Fibroblast of the conjunctiva (primary cell): ENCODE measurements at places on chromosomes 11 and 22.

DNA sequence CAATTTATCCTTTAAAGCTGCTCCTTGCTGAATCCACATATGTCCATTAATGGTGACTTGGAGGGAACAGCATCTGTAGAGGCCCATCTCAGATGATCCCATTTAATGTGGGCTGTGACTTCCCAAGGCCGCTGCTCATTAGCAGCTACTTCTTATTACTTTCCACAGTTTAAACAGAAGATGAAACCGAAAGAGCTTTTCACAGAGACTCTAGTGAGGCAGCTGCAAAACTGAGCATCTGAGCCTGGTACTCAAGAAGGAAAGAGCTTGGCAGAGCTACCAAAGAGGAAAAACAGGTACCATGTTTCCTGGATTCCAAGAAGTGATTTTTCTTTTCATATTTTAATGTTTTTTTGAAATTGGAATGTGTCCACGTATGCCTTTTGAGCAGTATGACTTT is 110.5 kb upstream of the NARS2 start:
- no peak for DNase-seq

GRCh38 chr11:882596-882995 is 28.0 kb downstream of the CHID1 start:
- DNase-seq = no peak

GRCh38 chr11:4191031-4191571 is 96.5 kb downstream of the RRM1 start:
- DNase-seq = no peak

DNA sequence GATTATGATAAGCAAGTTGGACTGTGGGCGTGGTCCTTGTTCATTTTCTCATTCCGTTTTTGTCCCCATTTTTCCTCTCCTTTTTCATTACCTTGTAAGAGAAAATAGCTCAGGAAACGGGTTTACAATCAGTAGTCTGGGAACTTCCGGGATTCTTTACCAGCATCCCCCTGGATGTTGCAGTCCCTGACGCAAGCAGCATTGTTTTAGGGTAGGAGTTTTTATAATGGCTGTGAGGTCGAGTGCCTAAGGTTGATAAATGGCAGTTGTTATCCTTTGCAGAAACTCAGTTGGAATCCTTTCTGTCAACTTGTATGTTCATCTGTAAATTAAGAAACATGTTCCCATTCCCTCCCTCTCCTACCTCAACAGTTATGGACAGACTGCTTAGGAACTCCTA is 68.3 kb downstream of the ARHGEF12 start:
- DNase-seq = no peak

DNA sequence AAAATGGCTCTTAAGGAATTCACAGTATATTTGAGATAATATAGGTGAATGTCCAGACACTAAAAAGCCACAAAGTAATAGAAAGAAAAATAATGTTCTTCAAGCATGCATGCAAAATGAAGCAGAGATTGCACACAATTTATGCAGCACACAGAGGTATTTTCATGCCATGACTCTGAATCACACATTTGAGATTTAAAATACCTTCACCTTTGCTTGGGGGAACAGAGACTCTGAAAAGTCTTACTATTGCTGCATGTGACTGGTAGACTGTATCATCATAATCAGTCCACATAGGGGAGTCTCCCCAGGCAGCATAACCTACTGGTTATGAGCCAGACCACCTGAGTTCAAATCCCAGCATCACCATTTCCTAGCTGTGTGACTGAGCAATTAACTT is 96.2 kb downstream of the RCN1 start:
- DNase-seq = no peak

GRCh38 chr11:76236092-76236999 is 30.0 kb upstream of the WNT11 start:
- peak; percentile 22 for DNase-seq

GRCh38 chr11:115959081-115959486 is 454.9 kb upstream of the CADM1 start:
- no peak for DNase-seq

- DNase-seq = no peak
These were observed 133.8 kb downstream of the OSBP2 start for GRCh38 chr22:30828187-30829155.

GRCh38 chr22:49966041-49966773 is 5.6 kb downstream of the PIM3 start:
- no peak for DNase-seq

- DNase-seq = no peak
These were observed 7.3 kb upstream of the TSSC4 start for GRCh38 chr11:2393111-2393868.

GRCh38 chr11:97223647-97224046 is 833.8 kb downstream of the JRKL start:
- no peak for DNase-seq

GRCh38 chr22:29078036-29078868 is 5.4 kb downstream of the KREMEN1 start:
- DNase-seq = no peak

DNA sequence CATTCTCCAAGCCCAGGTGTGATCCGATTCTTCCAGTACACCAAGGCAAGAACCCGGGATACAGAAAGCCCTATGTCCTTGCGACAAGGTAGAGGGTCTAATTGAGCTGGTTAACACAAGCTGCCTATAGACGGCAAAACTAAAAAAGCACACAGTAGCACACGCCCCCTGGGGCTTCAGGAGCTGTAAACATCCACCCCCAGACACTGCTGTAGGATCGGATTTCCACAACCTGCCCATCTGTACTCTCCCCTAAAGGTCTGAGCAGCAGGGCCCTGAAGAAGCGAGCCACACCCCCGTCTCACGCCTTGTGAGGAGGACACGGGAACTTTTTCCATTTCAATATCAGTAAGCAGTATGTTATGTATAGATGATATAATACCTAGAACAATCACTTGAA is 624.7 kb downstream of the BUD13 start:
- no peak for DNase-seq

DNA sequence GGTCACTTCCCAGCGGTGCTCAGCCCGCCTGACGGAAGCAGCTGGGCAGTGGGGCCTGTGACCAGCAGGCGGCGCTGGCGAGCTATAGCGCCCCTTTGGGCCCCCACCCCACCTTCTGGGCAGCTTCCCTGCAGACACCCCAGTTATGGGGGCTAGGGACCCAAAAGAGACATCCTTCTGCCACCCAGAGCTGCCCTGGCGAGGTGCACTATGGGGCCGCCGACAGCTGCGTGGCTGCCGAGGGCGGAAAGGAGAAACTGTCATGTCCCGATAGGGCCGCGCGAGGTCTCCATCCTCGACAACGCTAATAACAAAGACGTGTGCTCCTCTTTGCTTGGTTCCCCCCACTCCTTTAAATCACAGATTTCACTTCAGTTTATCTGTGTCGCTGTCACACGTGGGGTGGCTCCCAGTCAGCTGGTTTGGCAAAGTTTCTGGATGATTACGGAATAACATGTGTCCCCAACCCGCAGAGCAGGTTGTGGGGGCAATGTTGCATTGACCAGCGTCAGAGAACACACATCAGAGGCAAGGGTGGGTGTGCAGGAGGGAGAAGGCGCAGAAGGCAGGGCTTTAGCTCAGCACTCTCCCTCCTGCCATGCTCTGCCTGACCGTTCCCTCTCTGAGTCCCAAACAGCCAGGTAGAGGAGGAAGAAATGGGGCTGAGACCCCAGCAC is 673 bp upstream of the MYO7A start:
- DNase-seq = no peak

- DNase-seq = no peak
These were observed 17.3 kb upstream of the NEU3 start for GRCh38 chr11:74971424-74971823.

GRCh38 chr11:135008001-135008405 is 596.0 kb upstream of the B3GAT1 start:
- no peak for DNase-seq

DNA sequence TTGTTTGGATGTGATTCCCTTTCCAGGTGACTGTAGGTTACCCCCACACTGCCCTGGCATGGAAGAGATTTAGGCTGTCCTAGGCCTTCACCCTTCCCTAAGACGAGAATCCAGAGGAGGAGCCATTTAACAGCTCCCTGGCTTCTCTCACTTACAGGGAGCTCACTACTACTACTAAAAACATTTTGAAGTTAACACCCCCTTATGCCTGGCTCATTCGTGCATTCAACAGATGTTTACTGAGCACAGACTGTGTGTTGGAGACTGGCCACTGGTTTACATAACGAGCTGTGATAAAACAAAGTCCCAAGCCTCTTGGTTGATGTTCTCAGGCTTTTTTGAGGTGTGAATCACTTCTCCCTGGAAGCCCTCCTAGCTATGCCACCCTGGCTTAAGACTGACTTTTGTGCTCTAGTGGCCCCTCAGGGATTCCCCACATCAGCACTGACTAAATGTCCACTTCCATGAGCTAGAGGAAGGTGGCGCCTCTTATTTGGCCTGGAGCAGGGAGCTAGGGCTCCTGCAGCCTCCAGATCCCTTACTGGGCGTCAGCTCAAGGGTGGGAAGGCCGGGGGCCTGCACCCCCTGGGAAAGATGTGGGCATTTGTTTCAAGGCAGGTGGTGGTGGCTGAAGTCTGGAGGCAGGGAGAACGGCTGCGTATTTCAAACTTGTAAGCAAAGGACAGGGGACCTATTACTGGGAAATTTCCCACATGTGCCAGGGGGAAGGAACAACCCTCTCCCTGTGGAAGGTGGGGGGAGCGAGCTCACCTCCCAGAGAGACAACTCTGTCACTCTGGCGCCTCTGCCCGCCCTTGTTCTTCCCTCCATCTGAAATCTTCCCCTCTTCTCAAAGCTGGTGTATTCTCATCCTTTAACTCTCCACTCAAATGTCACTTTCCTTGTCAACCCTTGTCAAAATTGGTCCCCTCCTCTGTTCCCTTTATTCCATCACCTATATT is 19.4 kb upstream of the MALAT1 start:
- no peak for DNase-seq

GRCh38 chr11:128482512-128483191 is 104.7 kb downstream of the ETS1 start:
- DNase-seq = peak; percentile 67

- no peak for DNase-seq
These were observed 133.6 kb upstream of the C11orf58 start for GRCh38 chr11:16604794-16605388.

GRCh38 chr22:30193031-30193775 is 53.4 kb downstream of the LIF start:
- DNase-seq = no peak

GRCh38 chr22:47419239-47419638 is 656.8 kb downstream of the TBC1D22A start:
- DNase-seq = no peak

DNA sequence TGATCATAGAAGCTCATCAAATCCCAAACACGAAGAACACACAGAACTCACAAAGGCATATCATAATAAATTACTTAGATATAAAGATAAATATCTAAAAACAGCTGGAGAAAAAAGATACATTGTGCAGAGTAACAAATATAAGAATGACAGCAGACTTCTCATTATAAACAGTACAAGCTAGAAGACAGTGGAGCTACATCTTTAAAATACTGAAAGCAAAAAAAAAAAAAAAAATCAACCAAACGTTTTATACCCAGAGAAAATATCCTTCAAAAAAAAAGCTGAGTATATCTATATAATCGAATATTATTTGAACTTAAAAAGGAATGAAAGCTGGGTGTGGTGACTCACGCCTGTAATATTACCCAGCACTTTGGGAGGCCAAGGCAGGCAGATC is 90.0 kb downstream of the SBF2 start:
- DNase-seq = no peak

DNA sequence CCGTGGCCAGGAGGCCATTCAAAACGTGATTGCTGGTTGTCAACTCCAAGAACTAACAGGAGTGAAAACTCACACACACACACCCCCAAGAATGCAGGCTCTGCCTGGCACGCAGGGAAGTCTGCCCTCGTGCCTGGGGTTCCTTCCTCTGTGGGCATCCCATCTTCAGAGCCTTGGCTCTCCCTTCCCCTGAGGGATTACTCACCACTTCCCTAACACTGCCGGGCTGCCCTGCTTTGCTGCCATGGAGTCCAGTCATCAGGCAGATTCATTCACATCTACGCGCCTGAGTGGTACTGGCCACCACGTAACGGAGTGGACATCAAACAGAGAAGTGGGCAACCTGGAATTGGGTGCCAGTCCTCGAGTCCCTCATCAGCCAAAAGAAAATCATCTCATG is 120.7 kb upstream of the TMEM45B start:
- no peak for DNase-seq

DNA sequence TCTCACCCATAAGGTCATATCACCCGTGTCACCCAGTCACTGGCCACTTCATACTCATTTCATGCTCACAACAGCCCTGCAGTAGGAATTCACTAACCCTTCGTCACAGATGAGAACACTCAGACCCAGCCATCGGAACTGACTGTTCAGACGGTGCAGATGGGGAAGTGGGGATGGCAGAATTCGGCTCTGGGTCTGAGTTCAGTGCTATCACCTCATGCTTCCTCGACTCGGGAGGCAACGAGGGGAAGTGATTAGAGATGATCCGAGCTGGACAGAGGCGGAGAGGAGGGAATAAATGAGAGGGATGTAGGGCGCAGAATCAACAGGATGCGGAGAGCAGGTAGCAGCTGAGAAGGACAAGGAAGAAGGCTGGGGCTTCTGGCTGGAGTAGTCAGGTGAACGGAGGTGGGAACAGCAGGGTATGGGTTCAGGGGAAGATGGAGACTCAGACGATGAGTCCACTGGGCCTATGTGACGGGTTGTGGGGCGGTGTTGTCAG is 4.7 kb downstream of the B3GNT6 start:
- DNase-seq = no peak

DNA sequence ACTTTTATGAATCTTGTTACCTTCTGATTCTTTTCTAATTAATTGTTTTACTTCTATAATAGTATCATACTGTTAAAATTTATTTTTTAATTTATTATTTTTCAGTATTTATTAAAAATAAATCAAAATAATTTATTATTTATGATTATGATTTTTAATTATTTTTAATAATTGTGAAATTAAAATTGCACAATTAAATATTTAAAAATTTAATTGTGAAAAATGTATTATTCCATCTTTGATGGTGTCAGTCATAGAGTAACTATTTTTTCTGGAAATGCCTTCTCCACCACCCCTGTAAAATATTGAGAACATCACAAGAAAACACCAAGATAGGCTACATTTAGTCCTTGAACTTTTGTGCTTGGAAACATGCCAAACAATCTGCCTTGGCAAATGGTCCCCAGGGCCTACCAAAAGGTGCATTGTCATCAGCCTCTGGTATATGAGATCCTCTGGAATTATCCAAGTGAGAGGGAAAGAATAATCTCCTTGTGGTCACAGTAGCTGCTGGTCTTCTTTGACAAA is at the start of gene OR8H2:
Gene OR8H2 (plus strand): TSS at position 478 of the 528 bp plus-strand sequence. CDS start 1,356 bp downstream, outside the sequence.
- DNase-seq = no peak
